ENCODE measurements at places on chromosomes 2 and 18.

DNA sequence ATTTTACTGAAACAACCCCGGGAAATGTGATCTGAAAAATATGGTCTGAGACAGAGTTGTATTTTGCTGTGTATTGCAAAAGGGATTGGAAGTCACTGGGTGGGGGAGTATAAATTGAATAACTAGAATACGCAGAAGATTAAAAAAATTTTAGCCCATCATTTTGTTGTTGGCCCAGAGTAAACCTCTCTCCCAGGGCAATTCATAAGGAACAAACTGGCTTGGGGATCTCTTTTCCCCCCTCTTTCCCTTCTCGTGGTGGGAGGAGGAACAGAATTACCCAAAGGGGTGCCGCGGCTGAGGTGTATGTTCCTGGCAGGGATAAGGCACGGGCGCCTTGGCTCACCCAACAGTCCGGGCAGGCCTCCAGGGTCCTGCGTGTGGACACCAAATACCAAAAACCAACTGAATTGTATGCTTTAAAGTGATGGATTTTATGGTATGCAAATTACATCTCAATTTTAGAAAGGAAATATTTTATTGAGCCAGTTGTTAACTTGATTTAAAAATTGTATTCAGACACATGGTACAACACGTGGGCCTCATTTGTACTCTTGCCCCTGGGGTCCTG lies 121.2 kb upstream of the SPRED2 start:
- no peak for DNase-seq

GRCh38 chr2:45681675-45682074 lies 30.2 kb downstream of the PRKCE start:
- no peak for DNase-seq

DNA sequence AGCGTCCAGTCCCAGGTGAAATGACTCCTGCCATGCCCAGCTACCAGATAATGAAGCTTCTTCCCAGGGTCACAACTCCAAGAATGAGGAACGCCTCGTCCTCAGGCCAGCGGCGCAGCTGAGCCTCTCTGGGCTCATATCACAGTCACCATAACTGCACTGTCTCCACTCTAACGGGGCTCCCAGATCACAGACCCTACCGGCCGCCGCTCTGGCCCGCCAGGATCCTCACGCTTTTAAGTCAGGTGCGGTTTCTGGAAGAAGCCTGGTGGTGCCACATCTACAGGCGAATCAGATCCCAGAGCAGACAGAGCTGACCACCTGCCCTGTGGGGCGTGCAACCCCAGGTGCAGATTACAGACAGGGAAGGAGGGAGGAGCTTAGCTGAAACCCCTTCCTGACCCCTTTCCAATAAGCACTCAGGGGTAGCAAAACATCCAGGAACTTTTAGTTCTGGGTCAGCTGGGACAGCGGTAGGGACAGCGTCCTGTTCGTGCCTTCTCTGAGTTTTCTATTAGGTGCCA lies 3.7 kb upstream of the ACKR3 start:
- no peak for DNase-seq

GRCh38 chr18:39434223-39434920 lies 1868.8 kb upstream of the CELF4 start:
- no peak for DNase-seq

- no peak for DNase-seq
Observed at GRCh38 chr2:119137502-119137901, 21.0 kb downstream of the C1QL2 start.

Data from stimulated activated CD4-positive, alpha-beta T cell treated with anti-CD3 and anti-CD28 coated beads, Interleukin-4, amount 100 ng/mL, for 1 hour (primary cell).